Stimulated activated CD4-positive, alpha-beta T cell treated with anti-CD3 and anti-CD28 coated beads, Interleukin-1b, Interleukin-23, amount 100 ng/mL, for 1 hour (primary cell): ENCODE measurements at places on chromosomes 4 and X.

- DNase-seq, result no peak
These were observed 55.3 kb downstream of the PALLD start for GRCh38 chr4:168551945-168552695.

DNA sequence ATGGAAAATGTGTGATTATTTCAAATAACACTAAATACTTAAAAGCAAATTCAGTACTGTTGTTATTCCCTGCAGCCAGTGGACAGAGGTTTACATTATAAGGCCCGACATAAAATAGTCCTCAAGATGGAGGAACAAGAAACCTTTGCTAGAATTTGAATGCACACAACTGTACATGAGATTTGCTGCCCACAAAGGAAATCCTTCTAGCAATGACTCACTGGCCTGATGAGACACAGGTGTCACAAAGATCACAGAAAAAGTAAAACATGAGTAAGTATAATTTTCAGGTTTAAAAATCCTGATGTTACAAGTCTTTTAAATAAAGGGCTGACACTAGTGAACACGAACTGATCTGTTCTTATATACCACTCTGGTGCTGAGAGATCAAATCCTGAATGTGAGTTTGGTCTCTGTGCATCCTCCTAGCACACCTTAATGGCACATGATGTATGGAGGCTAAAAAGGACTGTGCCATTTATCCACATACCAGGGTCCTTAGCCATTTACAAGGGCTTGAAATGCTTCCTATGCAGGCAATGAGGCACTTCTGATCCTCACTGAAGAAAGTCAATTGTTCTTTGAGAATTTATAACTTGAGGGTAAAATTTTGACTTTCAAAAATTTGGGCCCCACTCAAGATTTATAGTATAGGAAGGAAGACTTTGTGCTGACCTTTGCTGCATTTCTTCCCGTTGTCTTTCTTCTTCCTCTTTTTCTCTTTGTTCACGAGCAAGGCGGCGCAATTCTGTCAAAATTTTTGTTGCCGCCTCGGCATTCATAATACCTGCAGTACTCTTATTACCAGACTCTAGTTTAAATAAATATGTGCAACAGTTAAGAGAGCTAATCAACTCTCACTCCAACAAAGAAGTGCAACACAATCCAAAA lies 23.0 kb downstream of the MAP7D3 start:
- no peak for DNase-seq

DNA sequence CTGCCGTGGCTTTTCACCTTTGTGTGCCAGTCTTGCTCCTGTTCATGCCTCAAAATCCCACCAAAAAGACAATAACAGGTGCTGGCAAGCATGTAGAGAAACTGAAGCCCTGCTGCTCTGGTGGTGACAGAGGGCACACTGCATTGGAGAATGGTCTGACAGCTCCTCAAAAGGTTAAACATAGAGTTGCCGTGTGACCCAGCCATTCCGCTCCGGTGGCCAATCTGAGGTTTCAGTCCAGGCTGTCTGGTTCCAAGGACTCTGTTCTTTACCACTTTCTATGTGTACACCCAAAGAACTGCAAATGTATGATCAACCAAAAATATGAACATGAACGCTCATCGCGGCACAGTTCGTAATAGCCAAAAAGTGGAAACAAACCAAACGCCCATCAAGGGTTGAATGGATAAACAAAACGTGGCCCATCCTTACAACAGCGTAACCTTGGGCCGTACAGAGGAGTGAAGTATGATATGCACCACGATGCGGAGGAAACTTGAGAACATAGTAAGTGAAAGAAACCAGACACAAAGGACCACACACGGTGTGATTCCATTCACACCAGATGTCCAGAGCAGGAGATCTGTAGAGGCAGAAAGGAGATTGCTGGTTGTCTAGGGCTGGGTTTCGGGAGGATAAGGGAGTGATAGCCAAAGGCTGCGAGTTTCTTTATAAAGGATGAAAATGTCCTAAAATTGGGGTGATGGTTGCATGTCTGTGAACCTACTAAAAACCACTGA lies 33.6 kb upstream of the WFS1 start:
- no peak for DNase-seq

GRCh38 chr4:140499391-140499790 lies 1.3 kb upstream of the MGAT4D start:
- no peak for DNase-seq

GRCh38 chr4:71251261-71251660 lies 87.6 kb upstream of the SLC4A4 start:
- DNase-seq, result no peak

- no peak for DNase-seq
These were observed 155.5 kb downstream of the PDGFRA start for GRCh38 chr4:54384563-54384962.

DNA sequence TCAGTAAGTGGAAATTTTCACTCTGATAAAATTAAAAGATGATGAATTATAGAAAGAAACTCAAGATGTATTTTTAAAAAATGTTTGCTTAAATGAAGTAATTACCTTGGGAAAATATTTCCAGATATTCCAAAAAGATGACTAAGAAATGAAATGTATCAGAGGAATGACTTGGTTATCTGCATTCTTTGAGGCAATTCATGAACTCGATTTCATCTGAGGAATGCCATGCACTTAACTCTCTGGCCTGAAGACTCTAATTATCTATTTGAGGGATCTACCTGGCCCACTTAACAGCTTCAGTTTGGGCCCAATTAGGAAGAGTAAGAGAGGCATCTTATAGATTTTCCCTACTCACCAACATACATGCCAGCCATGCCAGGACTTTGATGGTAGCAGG lies 182.3 kb downstream of the INPP4B start:
- no peak for DNase-seq

- DNase-seq, result no peak
These were observed 277.3 kb upstream of the HAND2 start for GRCh38 chr4:173807347-173807746.
